ENCODE measurements at places on chromosomes 5 and 9. TPM values are rescaled to one million over a fixed set of nuclear protein-coding genes. Genes with fewer than 3 reads are reported as not detected.

PCDHGB2 gene
- total RNA-seq = 1.0 TPM

CDX1 gene
- not detected for total RNA-seq

TMEM174 gene
- not detected for total RNA-seq

TXNDC8 gene
- not detected for total RNA-seq

TAF1L gene
- total RNA-seq = 0.05 TPM

OTULIN gene
- 61.9 TPM for total RNA-seq

SPATA31A5 gene
- total RNA-seq = not detected

ACTBL2 gene
- total RNA-seq = not detected

IFNA13 gene
- not detected for total RNA-seq

UNC5A gene
- total RNA-seq = not detected

IFNK gene
- not detected for total RNA-seq

ECSCR gene
- total RNA-seq = 1.1 TPM

BAAT gene
- total RNA-seq = not detected

SLC46A2 gene
- not detected for total RNA-seq

CYLC2 gene
- not detected for total RNA-seq

WNT8A gene
- total RNA-seq = not detected

PCDHGA10 gene
- 0.34 TPM for total RNA-seq

PTGER4 gene
- total RNA-seq = 84.2 TPM

MOB3B gene
- 0.34 TPM for total RNA-seq

LECT2 gene
- not detected for total RNA-seq

SOHLH1 gene
- not detected for total RNA-seq

PCDHB7 gene
- not detected for total RNA-seq

HSPB3 gene
- total RNA-seq = not detected

DMRT3 gene
- not detected for total RNA-seq

TMC1 gene
- total RNA-seq = not detected

FAM151B gene
- 1.0 TPM for total RNA-seq

IL13 gene
- total RNA-seq = 32.6 TPM

SOX30 gene
- total RNA-seq = 0.16 TPM

PCA3 gene
- total RNA-seq = not detected

KLF9 gene
- 10.2 TPM for total RNA-seq

PCDH12 gene
- total RNA-seq = 1.9 TPM

GLRA1 gene
- total RNA-seq = not detected
